ENCODE measurements at places on chromosomes 7 and 10.

- DNase-seq: no peak
Observed at GRCh38 chr7:28181416-28181815, 821 bp upstream of the JAZF1 start.

GRCh38 chr7:27677912-27678612 lies 15.4 kb upstream of the HIBADH start:
- DNase-seq: no peak

- no peak for DNase-seq
Observed at GRCh38 chr10:59108886-59109288, 67.6 kb upstream of the PHYHIPL start.

GRCh38 chr7:139942636-139943035 lies 113.6 kb downstream of the TBXAS1 start:
- no peak for DNase-seq

DNA sequence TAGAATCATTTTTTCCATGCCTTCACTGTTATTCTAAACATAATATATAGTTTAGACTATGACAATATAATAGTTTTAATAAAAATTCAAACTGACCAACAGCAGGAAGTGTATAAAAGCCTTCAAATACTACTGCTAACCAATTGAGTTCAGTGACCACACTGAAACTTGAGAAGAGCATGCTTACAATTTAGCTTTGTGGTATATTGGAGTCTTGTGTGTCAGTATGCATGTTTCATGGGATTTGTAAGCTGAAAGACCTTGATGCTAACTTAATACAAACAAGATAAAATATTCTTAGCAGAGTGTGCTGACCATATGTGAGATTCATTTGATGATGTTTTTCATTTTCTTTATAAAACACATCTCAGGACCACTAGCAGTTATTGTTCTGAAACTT lies 395.5 kb downstream of the SUGCT start:
- no peak for DNase-seq

DNA sequence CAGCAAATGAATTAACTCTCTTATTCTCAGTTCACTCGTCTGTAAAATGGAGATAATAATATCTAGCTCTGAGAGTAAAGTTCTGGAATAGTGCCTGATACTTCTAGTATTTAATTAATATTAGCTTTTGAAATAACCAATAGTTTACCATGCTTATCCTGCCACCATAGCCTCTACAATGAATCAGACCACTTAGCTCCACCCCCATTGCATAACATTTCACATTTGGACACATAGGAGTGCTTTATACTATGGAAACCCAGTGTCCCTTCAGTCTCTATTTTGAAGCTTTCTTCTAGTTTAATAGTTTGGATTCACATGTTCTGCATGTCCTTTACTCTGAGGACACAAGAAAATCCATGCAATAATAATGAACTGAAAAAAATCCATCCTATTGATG lies 427.3 kb upstream of the C7orf33 start:
- no peak for DNase-seq

DNA sequence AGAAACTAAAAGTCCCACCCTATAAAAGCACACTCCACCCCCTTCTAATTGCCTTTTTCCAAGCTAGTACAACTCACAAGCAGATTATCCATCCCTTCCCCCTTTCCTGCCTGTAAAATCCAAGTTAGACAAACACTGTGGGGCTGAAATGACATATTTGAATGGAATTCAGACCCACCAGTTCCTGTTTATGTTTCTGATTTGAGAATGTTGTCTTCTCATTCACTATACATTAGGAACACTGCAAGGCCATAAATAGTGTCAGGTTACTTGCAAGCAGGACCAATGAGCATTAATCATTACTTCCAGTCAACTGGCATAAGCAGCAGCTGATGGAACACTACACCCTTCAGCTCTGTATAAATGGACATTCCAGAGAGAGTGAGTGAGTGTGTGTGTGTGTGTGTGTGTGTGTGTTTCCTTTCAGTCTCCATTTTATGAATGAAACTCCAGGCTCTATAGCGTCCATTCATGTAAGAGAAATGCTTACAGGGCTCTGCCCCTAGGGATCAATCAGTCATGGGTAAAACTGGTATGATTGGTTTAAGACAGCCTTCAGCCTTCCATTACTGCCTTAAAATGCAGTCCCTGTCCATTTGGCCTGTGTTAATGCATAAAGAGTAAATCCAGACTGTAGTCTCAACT lies 69.3 kb downstream of the ETV1 start:
- no peak for DNase-seq

- DNase-seq: no peak
Observed at GRCh38 chr7:27080844-27081436, 14.9 kb downstream of the HOXA1 start.

- no peak for DNase-seq
Observed at GRCh38 chr10:127815147-127815546, 77.6 kb downstream of the CLRN3 start.
